Stimulated activated CD8-positive, alpha-beta memory T cell treated with anti-CD3 and anti-CD28 coated beads, Interleukin-2, amount 100 ng/mL, for 1 hour (primary cell): ENCODE measurements at places on chromosomes 3 and 15.

DNA sequence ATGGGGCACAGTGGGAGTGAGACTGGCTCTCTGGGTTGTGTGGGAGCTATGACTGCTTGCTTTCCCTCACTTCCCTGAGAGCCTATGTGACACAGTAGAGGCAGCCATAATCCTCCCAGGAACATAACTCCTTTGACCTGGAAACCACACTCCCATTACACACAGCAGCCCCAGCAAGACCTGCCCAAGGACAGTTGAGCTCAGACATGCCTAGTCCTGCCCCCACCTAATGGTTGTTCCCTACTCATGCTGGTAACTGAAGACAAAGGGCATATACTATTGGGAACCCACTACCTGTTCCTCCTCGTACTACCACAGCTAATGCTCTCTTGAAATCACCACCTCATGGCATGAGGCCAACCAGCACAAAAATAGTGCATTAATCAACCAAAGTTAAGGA is 550.4 kb upstream of the ARPP21 start:
- DNase-seq, result no peak

GRCh38 chr3:175798326-175798725 is 939.2 kb downstream of the NAALADL2 start:
- DNase-seq, result no peak

GRCh38 chr3:43071313-43071893 is 34.5 kb downstream of the POMGNT2 start:
- DNase-seq, result no peak

DNA sequence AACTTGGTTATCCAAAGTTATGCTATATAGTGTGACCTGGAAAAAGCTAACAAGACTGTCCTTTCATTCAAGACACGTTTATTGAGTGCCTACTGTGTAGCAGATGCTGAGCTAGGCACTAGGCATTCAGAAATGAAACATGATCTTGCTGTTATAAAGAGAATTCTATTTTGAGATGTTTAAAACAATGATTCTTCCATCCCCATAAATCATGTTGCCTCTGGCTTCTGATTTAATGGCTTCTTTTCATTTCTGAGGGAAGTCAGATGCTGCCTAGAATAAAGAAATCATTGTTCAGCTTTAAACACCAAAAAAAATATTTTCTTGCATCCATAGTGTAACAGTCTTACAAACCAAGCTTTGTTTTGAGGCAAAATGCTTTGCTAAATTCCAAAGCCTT is 620.9 kb upstream of the UBE2E2 start:
- no peak for DNase-seq

- no peak for DNase-seq
These were observed 673.7 kb upstream of the CCDC54 start for GRCh38 chr3:106703524-106703923.

- DNase-seq, result no peak
These were observed 33.9 kb upstream of the TMCO5A start for GRCh38 chr15:37900326-37901221.

GRCh38 chr15:77354063-77354462 is 65.8 kb downstream of the PEAK1 start:
- DNase-seq, result no peak

DNA sequence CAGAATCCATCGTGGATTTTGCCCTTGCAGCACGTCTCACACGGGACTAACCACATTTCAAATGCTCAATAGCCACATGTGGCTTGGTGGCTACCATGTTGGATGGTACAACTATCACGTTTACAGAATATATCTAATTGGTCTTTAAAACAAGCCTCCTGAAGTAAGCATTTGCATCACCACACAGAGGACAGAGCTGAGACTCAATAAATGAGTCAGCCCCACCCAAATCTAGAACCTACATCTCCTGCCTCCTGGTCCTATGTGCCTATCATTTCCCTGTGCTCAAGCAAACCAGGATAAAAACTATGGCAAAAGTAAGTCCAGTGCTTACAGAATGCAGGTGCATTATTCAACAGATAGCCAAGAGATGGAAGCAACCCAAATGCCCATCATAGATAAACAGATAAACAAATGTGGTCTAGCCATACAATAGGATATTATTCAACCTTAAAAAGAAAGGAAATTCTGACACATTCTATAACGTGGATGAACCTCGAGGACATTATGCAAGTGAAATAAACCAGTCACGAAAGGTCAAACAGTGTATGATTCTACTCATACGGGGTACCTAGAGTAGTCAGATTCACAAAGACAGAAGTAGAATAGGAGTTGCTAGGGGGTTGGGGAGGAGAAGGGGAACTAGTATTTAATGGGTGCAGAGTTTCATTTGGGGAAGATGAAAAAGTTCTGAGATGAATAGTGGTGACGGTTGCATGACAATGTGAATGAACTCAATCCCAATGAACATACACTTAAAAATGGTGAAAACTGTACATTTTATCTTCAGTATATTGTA is 43.9 kb downstream of the SRGAP3 start:
- DNase-seq, result no peak

- DNase-seq, result no peak
These were observed 64.4 kb upstream of the TPM1 start for GRCh38 chr15:62977952-62978811.

GRCh38 chr3:24548278-24548677 is 53.6 kb upstream of the THRB start:
- no peak for DNase-seq

DNA sequence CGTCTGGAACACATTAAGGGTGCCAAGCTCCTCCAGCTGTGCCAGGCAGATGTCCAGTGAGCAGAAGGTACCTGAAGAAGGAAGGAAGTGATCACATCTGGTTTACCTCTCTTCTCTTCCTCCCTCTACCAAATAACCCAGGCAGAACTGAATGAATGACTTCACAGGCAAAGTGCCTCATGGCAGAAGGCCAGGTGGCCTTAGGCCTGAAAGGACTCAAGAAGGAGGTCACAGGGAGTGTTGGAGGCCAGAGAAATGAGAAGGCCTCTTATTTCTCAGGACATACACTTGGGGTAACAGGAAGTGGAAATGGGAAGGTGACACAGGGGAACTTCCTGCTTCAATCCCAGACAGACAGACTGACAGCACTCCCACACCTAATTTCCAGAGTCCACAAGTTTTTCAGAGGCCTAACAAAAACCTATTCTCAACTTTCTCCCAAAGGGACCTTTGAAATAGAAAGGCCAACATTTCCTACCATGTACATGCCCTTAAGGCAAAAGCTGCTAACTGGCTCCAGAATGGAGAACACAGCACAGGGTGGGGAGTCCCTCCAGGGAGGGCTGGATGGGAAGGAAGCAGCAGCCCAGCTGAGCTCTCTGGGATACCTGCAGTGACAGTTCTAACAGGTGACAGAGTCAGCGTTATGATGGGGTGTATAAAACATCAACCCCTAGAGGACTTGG is 17.6 kb upstream of the SIN3A start:
- no peak for DNase-seq

- no peak for DNase-seq
These were observed 104.9 kb upstream of the TGFBR2 start for GRCh38 chr3:30501526-30501925.

DNA sequence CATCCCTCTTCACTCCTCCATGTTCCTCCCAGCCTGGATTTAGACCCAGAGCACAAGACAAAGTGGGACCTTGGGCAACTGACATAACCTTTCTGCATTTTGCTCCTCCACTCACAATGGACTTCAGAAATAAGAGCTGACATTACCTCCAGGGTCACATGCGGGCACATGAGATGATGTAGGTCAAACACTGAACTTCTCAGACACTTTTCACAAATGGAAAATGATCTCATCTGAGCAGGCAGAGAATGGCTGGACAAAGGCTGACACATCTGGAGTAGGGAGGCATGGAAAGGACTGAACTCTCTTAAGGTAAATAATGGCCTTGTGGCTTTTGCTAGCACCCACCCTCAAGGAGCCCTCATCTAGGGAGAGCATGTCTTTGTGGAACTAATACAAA is 849.2 kb upstream of the CFAP20DC start:
- no peak for DNase-seq

DNA sequence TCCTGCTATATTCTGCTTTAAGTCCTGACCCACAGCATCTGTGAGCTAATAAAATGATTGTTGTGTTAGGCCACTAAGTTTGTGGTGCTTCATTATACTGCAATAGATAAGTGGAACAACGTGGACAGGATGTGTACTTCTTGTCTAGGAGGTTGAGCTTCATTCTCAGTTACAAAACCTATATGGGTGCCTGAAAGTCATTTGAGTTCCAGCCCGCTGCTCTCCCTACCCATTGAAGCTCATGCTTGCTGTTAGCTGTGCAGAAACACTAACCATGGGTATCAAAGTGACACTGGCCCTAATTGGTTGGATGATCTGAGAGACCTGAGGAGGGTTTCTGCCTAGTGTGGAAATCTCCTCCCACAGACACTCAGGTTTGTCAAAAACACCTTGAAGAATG is 357.2 kb downstream of the PDCD6IP start:
- DNase-seq, result no peak

DNA sequence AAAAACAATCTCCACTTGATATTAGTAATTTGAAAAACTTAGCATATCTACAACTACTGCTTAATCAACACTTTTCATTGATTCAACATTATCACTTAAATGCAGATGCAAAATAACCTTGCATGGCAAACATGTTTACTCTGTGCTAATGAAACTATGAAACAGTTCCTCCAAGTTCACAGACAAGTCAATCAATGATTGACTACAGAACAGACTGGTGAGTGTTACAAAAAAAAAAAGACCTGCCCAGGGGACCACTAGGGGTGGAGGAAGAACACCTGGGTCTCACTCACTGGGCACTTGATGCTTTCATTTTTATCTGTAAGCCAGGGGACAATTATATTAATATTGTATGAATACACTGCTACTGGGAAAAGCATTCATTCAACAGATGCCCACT is 4.3 kb upstream of the NR2C2 start:
- no peak for DNase-seq

DNA sequence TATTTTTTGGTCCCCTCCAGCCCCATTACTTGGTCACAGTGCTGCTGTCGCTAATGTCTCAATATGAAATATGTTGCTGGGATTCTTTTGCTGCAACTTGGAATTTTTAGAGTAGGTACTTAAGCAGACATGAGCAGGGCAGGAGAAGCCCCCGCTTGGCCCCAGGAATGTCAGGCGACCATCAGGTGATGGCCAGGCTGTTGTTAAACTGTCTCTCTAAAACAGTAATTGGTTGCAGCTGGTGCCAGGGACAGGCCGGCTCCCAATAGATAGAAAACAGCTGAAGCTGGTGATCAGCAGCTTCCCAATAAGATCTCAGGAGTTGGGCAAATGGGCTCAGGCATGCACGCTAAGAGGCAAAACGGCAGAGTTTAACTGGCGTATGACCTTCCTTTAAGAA is 329.9 kb upstream of the TBL1XR1 start:
- no peak for DNase-seq

DNA sequence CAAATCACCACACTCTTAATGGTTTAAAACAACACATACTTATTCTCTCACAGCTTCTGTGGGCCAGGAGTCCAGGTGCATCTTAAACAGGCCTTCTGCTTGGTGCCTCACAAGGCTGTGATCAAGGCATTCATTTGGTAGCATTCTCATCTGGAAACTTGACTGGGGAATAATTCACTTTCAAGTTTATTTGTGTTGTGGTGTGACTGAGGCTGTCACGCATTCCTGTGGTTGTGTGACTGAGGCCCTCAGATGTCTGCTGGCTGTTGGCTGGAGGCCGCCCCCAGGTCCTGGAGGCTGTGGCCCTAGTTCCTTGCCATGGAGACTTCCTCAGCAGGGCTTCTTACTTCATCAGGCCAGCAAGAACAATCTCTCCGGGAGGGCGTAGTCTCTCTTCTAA is 16.9 kb upstream of the FAM3D start:
- DNase-seq, result no peak

DNA sequence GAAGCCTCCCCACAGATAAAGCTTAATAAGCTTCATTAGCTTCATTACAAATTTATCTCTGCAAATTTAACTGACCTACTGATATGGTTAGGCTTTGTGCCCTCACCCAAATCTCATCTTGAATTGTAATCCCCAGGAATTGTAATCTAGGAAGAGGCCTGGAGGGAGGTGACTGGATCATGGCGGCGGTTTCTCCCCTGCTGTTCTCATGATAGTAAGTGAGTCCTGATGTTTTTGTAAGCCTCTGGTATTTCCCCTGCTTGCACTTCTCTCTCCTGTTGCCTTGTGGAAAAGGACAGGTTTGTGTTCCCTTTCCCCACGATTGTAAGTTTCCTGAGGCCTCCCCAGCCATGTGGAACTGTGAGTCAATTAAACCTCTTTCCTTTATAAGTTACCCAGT is 226.1 kb upstream of the TTC14 start:
- no peak for DNase-seq

DNA sequence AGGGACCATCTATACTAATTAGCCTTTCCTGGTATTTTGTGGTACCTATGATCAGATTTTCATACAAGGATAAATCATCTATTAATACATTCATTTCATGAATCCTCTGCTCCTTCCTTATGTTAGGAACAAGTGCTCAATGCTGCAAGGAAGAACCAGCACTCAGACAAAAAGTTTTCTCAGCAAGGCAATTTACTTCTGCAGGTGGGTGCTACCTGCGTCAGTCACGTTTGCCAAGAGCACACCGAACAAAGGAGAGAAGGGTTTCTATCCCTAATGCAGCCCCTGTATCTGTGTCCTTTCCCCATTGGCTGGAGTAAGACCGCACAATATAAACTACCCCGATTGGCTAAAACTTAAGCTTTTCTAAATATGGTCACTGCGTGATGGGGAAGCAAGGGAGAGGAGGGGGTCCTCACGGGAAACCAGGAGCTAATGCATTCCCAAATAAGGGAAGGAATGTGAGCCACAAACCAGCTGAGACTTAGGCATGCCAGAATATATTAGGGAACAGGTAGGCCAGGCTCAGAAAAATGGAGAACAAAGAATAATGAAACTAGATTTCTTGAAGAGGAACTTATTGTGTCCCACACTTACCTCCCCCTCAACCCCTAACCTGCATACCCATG is 76.5 kb downstream of the AQR start:
- no peak for DNase-seq

DNA sequence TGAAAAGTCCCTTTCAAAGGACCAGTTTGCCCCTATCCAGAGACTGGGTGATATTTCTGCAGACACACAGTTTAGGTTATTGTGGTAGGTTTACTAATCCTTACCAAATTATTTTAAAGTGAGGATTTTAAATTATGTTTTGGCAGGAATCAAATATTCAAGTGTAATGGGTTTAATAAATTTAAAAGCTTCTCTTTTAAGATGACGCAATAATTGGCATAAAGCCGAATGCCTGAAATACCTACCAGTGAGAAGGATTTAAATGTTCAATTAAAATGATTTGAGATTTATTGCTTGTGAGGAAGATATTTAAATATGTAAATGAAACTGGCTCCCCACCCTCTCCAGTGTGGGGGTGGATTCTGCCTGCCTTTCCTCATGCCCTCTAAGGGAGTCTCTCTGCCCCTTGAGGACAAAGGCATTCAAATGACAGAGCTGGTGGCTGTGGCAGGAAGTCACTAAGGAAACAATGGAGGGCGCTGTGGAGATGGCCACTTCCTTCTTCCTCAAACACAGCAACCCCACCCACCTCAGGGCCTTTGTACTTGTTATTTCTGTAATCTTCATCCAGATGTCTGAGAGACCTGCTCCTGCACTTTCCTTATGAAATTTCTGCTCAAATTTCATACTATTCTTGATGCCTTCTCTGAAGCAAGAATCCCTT is 131.7 kb downstream of the TNIK start:
- DNase-seq, result no peak
